Hematopoietic multipotent progenitor cell treated with erythropoietin and hydrocortisone succinate and interleukin-3 and kit ligand, for 17 days (in vitro differentiated cells): ENCODE measurements at places on chromosomes 7 and 10.

DNA sequence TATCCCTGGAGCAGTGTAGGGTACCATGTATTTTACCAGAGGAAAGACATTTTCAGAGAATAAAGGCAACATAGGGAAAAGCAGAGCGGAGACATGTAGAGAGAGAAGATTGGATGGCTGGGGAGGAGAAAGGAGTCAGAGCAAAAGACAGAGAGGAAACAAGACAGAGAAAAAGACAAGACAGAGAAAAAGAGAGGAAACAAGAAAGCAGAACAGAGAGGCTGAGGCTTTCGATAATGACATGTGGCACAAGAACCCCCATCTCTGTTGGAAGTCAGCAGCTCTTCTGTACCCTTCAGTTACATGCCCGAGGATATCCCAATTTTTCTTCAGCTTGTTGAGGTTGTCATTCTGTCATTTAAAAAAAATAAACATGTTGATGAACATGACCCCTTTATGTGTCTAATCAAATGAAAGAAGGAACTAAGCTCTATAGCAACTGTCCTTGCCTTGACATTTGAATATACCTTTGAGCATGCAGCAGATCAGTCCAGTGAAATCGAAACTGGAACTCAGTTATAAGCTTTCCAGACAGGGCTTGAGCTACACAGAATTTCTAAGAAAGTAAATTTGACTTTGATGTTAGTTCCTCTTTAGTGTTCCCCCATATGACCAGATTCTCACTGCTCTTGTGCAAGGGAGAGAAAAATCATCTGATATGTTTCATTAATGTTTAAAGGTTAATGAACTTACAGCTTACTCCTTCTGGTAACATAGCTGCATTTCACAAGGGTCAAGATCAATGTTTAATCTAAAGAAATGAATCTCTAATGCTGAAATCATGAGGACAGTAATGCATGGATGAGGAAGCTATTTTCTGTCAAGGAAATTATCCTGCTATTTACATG lies 75.1 kb upstream of the SP4 start:
- no peak for DNase-seq

DNA sequence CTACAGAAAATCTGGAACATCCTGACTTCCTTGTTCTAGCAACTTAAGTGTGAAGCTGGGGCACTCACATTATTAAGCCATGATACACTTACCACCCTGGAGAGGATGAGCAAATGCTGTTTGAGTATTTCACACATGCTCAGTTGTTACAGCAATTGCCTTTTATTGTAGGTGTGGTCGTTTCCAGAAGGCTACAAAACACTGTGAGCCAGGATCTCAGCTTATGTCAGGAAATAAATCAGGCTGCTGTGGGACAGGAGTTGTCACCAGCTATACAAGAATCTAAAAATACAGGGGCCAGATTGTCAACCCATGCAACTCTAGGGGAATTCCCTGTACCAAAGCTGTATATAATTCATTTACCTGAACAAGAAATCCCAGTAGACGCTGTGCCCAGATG lies 273.3 kb upstream of the SP4 start:
- DNase-seq, result no peak

DNA sequence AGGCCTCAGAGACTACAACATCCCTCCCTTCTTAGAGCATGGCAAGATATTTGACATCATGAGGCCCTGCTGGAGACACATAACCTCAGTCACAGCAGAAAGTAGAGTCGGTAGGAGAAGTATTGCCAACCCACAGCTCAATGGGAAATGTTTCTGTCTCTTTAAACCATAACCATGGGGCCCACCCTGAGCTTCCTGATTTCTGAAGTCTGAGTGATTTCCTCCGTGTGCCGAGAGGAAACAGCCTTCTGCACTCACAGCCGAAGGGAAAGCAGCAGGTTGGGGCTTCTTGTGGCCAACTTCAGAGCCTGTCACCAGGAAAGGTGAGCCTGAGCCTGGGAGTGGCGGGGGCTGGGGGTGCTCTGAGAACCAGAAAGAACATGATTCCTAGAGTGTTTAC lies at the start of gene GIMAP1:
Gene GIMAP1 (plus strand): TSS at position 246 of the 400 bp plus-strand sequence. CDS start 2,435 bp downstream, outside the sequence.
- no peak for DNase-seq

GRCh38 chr7:11252011-11252607 lies 278.4 kb downstream of the PHF14 start:
- DNase-seq, result no peak

GRCh38 chr7:157707983-157708918 lies 371.4 kb downstream of the DNAJB6 start:
- DNase-seq, result no peak

DNA sequence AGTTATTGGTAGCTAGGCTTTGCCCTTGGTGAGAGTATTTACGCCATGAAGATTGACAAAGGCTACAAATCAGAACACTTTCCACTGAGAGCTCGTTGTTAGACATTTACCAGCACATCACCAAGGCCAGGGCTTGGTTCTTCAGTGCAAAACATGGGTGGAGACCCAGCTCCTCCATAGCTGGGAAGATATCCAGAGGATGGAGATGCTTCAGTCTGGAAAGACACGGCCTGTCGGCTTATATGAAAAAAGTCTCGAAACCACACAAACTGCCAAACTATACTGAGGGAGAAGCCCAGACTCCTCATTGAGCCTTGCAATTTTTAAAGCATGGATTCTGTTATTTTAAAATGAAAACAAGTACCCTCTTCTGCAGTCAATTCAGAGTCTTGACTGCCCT lies 83.4 kb upstream of the ANLN start:
- DNase-seq, result no peak

DNA sequence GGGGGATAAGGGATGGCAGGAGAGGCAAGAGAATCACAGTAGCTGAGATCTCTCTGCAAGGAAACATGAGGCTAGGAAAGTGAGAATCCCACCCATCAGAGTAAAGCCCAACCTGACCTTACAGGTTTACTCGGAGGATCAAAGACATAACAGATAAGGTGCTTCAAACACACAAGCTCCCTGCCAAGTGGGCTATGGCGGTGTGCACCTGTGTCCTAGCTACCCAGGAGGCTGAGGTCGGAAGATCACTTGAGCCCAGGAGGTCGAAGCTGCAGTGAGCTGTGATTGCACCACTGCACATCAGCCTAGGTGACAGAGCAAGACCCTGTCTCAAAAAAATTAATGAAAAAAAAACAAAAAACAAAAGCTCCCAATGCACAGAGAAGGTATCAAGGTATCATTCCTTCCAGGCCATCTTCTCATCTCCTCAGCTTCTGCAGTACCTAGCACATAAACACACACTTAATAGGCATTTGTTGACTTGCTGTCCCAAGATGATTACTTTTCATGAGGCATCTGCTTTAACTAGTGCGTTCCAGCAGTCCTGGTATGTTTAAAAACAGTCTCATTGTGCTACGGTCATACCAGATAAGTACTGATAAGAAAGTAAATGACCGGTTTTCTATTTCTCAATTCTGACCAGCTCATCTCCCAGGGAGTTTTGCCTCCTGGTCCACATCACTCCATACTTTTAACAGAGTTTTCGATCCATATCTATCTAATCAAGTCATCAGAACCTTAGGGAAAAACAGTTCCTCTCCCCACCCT lies 13.3 kb downstream of the GNA12 start:
- no peak for DNase-seq

DNA sequence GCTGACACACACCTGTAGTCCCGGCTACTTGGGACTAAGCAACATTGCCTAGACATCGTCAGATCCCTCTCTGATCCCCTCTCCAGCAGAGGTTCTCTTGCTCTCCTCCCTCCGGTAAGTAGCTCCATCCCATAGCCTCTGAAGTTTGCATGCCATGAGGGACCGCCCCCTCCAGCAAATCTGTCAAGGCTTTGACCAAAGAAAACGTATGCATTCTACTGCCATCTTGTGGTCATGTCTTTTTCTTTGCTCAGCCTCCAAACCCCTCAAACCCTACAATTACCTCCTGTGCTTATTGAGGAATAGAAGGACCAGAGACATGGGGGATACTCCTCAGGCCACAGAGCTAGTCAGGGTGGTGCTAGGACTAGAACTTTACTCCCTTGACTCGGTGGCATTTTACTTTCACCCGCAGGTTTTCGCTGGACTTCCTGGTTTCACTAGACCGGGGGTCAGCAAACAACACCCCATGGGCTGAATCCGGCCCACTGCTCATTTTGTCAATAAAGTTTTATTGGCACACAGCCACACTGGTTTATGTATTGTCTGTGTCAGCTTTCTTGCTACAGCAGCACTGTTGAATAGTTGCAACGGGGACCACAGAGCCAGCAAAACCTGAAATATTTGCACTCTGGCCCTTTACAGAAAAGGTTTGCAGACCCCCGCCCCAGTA lies 202.6 kb upstream of the FOXK1 start:
- DNase-seq, result no peak

DNA sequence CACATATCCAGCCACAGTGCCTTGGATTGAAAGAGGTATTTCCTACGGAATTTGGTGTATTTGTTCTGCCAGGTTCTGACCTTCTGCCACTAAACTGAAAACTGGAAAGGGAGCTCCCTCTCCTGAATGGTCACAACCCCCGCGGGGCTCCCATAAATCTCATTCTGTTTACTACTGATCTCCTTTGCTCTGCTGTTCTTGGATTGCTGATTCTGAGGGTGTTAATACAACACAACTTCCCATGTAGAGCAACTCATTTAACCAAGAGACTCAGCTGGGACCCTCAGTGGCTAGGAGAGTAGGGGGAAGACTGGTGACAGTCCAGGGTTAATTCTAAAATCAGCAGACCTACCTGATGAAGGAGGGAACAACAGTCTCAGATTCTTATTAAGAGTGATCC lies 662.9 kb downstream of the INHBA start:
- DNase-seq, result no peak

GRCh38 chr10:17729630-17730029 lies 22.4 kb upstream of the TMEM236 start:
- no peak for DNase-seq

GRCh38 chr10:27696466-27696865 lies 49.2 kb downstream of the MKX start:
- no peak for DNase-seq

DNA sequence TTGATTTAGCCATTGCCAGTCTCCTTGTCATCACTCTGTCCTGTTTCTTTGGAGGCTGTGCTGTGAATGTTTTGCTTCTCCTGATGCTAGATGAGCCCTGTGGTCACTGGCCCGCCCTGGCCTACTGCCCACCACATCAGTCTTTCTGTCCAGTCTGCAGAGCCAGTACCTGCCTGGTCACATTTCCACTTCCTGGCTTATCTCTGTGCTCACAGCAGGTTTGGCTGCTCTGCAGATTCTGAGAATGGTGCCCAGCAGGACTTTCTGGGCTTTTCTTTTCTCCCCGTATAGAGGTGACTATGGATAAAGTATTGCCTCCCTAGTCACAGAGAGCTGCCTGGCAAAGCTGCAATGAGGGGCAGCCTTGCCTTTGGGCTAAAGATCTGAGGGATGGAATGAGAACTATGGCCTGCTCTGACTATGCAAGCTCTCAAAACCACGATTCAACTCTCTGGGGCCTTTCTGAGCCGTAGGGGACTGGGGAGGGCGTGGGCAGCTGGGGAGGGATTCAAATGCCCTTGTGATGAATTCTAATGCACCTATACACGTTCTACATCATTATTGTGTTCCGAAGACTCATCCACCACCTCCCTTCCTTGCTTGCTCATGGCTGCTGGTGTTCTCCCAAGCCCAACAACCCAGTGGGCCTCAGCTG lies 410.4 kb upstream of the NPVF start:
- DNase-seq, result no peak

- DNase-seq, result no peak
Observed at GRCh38 chr7:118590107-118590506, 365.6 kb downstream of the ANKRD7 start.

DNA sequence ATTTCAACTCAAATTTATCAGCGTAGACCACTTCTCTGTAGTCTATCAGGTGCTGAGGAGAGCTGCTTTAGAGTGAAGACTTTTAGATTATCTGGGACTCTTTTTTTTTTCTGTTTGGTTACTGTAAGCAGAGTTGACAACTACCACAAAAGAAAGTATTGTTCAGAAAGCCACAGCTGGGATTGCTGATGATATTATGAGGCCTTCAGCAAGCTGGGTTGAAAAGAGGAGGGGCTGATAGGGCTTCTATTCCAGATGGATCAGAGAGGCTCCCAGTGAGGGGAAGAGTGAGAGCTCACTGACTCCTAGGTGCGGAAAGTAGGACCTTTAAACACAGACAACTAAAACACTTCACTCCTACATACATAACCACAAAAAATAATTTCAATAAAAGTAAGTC lies 188.5 kb upstream of the FERD3L start:
- no peak for DNase-seq

DNA sequence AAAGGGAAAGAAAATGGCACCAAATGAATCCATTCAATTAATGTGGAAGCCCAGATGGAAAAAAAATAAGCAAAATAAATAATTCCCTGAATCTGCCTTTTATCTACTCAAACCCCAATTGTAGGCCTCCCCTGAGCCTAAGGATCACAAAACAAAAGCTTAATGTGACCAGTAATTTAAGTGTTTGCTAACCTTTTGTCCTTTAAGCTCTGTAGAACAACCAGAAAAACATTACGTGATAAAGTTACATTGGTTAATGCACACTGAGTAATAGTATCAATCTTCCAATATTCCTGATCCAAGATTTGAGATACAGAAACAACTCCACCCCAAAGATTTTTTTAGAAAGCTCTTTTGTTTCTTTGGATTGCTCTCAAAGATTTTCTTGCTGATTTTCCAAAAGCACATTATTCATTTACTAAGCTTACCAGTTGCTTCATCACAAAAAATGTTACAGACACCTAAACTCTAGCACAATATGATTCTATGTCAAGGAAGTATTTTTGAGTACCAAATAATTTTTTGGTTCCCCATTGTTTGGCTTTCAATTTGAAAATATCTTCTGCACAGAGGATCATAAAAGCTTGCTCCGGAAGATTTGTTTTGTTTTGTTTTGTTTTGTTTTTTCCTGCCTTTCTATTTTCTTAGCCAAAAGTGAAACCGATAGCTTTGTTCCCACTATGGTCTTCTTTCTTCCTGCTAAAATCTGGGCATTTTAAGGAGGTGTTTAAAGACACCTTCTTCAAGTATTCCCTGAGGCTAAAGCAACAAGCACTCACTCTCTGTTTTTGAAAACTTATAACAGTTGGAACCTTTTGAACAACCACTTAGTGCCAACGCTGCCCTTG lies 54.2 kb downstream of the TRIL start:
- no peak for DNase-seq

DNA sequence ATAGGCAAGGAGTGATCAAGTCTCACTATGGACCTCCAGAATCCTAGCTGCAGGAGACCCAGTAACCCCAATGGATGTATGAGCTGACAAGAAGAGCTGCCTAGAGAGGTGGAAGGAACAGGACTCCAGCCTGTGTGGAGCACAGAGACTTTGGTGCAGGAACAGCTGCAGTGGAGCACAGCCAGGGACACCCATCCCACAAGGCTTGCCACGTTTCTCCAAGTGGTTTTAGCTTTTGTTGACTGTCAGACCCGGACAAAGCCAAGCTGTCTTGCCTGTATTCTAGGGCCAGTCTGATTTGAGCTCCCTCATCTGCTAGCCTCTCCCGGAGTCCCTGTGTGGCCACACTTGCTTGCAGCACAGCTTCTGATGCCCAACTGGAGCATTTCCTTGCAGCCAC lies 224.7 kb downstream of the CHRM2 start:
- DNase-seq, result no peak

- no peak for DNase-seq
Observed at GRCh38 chr7:78164459-78164858, 365.9 kb downstream of the PHTF2 start.

GRCh38 chr10:86440874-86441843 lies 74.6 kb upstream of the GRID1 start:
- DNase-seq, result no peak

GRCh38 chr10:87534173-87534858 lies 29.6 kb downstream of the MINPP1 start:
- no peak for DNase-seq
